Brain microvascular endothelial cell (primary cell): ENCODE measurements at places on chromosomes 2 and 18.

DNA sequence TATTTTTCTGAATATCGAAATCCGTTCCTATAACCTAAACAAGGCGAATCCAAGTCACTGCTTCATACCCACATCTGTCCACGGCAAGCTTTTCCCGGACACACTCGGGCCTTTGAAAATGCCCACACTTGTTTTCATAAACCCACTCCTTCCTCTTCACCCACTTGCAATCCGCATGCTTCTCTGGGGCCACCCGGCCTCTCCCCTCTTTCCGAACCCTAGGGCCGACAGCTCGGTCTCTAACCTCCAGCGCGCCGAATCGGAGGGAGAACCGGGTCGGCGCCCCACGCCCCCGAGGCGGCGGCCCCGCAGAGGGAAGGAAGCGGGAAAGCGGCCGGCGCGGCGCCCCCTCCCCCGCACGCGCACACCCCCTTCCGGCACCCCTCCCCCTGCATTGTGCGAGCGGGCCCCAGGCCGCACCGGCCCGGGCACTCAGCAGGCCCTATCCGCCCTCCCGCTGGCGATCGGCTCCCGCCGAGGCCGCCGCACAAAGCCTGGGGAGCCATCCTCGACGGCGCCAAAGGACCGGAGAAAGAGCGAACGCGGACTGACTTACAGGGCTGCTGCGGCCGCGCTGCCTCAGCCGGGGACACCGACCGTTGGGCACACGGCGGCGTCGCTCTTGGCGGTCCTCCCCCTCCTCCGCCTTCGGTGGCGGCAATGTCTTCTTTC, 467 bp downstream of the PUM2 start:
- no peak for DNase-seq

GRCh38 chr18:34297287-34297686, 72.6 kb upstream of the NOL4 start:
- no peak for DNase-seq

GRCh38 chr2:62304429-62305417, 108.8 kb downstream of the B3GNT2 start:
- peak; percentile 98 for DNase-seq

GRCh38 chr2:132484144-132484543, 67.5 kb downstream of the GPR39 start:
- DNase-seq: no peak

GRCh38 chr2:160194946-160195345, 5.1 kb downstream of the ITGB6 start:
- DNase-seq: no peak

- DNase-seq: no peak
Measured at GRCh38 chr18:75927791-75928190, 500.3 kb upstream of the SMIM21 start.

DNA sequence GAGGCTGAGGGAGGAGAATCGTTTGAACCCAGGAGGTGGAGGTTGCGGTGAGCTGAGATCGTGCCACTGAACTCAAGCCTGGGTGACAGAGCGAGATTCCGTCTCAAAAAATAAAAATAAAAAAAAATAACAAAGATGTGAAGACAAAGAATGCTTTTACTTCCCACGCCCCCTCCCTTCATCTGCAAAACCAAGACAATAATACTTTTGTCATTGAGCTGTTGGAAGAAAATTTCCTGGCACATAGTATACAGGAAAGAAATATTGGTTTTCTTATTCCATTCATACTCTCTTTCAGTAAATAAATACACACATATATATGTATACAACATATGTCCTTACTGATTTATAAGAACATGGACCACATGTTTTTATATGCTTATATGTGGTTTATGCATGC, 12.2 kb downstream of the GREB1 start:
- no peak for DNase-seq

DNA sequence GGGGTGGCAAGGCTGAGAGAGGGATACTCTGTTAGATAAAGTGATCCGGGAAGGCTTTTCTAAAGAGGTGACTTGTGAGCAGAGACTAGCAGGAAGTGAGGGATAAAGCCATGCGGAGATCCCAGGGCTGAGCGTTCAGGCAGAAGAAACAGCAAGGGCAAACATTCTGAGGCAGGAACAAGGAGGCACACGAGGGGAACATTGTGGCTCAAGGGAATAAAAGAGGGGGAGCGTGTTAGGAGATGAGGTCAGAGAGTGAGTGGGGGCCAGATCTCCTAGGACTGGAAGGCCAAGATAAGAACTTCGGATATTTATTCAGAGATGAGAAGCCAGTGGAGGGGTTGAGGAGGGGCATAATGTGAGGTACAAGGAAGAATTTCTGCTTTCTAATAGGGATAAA, 67.1 kb downstream of the ACTR2 start:
- DNase-seq: no peak

DNA sequence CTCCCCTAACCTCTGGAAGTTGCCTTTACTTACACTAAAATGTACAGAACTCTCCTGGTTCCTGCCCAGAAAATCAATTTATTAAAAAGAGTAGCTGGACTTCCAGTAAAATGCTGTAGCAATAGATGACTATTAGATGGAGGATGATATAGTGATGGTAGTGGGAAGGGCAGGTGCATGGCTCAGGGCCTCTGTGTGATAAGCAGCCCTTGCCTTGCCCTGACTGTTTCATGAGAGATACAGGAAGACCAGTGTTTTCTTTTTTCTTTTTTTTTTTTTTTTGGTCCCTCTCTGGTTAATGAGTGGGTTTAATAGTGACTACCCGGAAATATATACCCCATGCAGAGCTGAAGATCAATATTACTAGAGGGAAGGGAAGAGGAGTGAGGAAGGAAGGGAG, 48.7 kb upstream of the NEDD4L start:
- DNase-seq: no peak

GRCh38 chr2:3470166-3470651, 49.1 kb downstream of the ADI1 start:
- peak; percentile 86 for DNase-seq

DNA sequence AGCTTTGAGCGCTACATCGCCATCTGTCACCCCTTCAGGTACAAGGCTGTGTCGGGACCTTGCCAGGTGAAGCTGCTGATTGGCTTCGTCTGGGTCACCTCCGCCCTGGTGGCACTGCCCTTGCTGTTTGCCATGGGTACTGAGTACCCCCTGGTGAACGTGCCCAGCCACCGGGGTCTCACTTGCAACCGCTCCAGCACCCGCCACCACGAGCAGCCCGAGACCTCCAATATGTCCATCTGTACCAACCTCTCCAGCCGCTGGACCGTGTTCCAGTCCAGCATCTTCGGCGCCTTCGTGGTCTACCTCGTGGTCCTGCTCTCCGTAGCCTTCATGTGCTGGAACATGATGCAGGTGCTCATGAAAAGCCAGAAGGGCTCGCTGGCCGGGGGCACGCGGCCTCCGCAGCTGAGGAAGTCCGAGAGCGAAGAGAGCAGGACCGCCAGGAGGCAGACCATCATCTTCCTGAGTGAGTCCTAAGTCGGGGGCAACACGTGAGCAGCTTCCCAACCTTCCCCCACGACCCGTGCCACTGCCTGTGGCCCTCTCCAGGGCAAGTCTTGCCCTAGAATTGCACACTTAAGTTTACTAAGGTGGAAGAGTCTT, 928 bp downstream of the GPR39 start:
- DNase-seq: no peak

DNA sequence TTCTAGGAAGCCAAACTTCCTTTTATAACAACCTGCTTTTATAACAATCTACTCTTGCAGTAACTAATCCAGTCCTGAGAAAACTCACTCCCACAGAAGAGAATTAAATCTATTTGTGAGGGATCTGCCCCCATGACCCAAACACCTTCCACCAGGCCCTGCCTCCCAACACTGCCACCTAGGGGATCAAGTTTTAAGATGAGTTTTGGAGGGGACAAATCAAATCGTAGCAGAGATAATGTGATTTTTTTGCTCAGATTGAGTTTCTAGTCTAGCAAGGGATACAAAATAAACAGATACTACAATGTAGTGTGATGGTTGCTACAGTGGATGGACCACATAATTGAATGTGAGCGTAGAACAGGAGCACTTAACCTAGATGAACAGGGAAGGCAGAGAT, 52.2 kb downstream of the NCOA1 start:
- DNase-seq: no peak

DNA sequence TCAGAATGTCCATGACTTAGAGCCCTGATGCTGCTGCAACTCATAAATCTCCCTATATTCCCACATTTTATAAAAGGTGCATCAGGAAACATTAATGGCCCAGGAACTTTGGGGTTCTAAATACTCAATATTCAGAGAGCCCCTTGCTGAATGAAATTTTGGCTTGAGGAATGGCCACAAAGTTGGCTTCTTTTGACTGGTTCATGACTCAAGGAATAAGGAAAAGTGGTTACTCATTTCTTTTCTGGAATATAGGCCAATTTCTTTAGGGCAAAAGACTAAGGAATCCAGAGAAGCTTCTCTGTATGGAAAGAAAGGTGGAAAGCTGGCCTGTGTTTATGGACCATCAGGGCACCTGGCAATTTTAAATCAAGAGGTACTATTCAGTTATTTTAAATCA, 308.9 kb upstream of the NT5C1B start:
- DNase-seq: no peak

DNA sequence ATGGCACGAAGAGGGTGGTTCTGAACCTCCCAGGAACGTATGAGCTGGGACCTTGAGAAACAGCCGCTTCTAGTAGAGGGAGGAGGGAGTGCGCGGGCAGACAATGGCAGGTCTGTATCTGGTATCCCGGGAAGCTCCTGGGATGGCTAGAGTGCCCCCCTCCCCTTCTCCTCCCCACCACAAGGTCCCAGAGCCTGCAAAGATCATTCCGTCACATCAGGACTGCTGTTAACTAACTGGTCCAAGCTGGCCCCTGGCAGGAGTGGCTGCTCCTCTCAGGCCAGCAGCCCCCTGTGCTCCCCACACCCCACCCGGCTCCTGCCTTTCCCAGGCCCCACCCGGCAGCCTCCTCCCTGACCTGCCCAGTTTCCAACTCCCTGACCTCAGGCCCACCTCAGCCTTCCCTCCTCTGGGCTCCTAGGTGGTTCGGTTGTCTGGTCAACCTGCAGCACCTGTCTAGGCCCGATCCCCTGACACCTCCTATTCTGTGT, 75.0 kb downstream of the TPO start:
- DNase-seq: no peak

- no peak for DNase-seq
Measured at GRCh38 chr2:189641002-189641401, 20.3 kb upstream of the ASNSD1 start.
